ENCODE measurements at places on chromosomes 4 and X.

- no peak for DNase-seq
These were observed 431.6 kb downstream of the GABRG1 start for GRCh38 chr4:45692131-45692735.

GRCh38 chrX:46617906-46618305, 44.3 kb downstream of the CHST7 start:
- no peak for DNase-seq

DNA sequence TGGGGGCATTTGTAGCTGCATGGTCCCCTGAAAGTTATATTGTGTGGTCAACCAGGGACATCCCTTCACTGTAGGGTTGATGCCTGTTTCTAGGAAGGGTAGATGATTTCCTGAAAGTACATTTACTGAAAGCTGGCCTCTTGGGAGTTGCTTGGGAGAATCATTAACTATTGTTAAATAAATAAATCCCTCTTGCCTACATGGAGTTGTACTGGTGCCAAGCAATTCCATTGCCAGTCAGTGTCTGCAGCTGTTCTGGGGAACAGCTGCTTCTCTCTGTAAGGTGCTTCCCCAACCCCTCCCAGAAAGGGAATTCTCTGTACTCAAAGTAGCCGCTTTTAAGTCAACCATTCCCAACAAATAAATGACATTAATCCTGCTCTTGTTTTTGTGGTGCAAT, 51.1 kb downstream of the C4orf51 start:
- no peak for DNase-seq

- no peak for DNase-seq
These were observed 1.8 kb downstream of the FGFR3 start for GRCh38 chr4:1794809-1795298.

DNA sequence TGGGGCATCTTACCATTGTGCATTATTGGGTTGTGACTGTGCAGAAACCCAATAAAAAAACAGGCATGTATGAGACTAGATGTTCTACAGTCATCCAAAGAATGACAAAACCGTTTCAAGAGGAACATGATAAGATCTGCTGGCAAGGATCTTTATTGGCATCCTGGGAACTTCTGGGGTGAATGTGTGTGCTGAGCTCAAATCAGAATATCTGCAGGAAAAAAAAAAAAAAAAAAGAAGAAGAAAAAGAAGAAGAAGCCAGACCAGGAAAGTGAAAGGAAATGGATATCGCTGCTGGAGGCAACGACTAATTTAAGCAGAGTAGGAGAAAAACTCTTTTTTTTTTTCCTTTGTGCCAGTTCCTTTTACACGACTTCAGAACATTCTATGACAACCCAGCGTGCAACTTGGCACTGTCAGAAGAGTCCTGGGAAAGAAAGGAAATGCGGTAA, 484.2 kb upstream of the BOD1L1 start:
- no peak for DNase-seq

GRCh38 chr4:73823760-73824159, 12.7 kb upstream of the CXCL6 start:
- no peak for DNase-seq

- DNase-seq = no peak
These were observed 889.7 kb downstream of the PDHA2 start for GRCh38 chr4:96729641-96730040.

DNA sequence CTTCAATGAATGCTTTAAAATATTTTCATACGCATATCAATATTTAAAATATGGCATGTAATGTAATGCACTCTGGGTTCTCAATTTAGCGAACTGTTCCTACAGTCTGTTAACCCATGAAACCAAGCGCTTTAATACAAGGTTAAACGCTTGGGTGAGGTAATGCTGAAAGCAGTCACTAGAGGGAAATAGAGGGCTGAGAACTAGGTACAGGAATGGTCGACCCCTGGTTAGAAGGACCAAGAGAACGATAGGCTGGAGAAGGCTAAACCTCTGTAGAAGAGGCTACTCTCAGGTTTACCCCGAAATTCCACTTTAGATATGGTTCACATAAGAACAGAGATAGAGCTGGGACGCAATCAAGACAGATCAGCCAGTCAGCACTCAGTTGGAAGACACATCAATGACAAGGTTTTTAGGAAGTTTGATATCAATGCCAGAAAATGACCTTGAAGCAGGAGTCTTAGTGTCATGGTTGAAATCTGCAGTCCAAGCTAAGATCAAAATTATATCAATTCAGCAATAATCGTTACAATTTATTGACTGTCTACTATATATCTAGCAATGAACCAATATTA, 26.9 kb downstream of the ARSJ start:
- DNase-seq = peak; percentile 59

- DNase-seq = no peak
These were observed 44.9 kb upstream of the FAM47C start for GRCh38 chrX:36963069-36963808.

GRCh38 chr4:8310306-8310705, 40.8 kb downstream of the HTRA3 start:
- DNase-seq = no peak

GRCh38 chr4:20272411-20272872, 20.7 kb downstream of the SLIT2 start:
- DNase-seq = no peak

Data from inflammatory macrophage treated with lipopolysaccharide for 1 hour (primary cell).